ENCODE measurements at places on chromosomes 2 and 18.

- DNase-seq: no peak
Observed at GRCh38 chr2:239171643-239172042, 229.2 kb downstream of the HDAC4 start.

GRCh38 chr2:84989422-84989821 lies 18.5 kb downstream of the KCMF1 start:
- DNase-seq: no peak

DNA sequence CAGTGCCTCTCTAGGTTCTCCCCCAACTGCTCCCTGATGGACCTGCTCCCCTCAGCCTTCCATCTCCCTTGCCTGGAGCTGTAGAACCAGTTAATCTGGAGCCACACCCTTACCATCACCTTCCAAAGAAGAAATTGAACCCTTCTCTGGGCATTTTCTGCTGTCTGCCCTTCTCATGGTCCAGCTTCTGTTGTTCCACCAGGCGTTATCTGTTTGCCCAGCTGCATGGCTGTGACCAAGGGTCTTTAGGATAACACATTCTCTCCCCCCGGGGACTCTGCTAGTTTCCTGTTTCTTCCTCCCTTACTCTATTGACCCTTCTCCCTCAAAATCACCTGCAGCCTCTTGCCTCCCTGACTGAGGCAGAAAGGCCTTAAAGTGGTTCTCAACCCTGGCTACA lies 3.2 kb upstream of the ANKRD53 start:
- DNase-seq: no peak

DNA sequence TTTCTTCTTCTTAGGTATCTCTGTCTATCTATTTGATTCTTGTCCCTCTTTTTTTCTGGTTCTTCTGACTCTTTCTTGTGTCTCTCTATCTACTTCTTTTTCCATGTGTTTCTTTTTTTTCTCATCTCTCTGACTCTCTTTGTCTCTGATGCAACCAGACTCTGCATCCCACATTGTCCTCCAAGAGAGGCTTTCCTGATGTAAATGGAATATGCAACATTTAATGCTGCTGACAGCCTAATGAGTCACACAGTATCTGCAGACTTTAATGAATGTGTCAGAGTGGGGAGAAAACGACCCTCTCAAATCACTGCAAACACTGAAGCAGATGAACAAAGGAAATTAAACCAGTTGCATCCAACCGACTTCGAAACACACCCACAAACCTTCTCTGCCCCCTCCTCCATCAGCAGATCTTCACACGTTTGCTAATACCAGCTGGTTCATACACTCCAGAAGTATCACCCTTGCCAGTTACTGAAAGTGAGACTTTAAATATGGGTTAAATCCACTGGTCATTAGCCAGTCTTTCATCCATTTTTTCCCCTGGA lies 351.5 kb downstream of the TXNL1 start:
- DNase-seq: no peak

- no peak for DNase-seq
Observed at GRCh38 chr2:63842149-63843061, 709 bp downstream of the UGP2 start.

DNA sequence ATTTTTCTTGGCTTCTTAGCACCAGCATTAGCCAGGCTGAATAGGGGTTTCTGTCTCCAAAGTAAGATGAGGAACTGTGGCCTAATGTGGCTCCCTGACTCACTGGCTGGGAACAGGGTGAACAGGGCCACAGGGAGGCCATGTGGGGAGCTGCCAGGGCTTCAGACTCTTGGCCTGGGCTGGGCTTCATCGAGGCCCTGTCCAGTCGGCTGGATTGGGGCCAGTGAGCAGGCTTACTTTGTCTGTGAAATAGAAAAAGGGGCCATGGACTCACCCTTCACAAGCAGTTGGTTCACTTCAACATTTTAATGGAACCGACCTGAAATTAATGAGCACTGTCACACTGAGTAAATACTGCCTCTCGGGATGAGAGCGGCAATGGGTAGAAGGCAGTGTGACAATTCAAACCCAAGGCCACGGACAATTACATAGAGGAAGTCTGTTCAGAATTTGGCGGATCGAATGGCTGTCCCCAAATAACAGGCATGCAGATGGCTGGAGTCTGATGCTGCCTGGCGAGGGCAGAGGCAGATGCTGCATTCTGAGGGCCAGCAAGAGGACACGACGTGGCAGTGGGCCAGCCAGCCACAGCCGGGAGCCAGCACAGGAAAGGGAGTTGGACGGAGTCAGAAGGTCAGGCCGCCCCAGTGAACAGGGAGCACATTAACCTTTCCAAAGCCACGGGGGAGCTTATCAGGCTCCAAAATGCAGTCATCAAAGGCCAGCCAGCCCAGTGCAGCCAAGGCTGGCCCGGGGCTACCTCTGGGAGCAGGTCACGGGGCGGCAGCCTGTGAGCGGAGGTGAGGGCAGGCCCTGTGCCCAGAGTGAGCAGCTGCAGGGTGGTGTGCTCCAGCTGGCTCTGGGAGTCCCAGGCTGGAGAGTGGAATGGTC lies 146.6 kb upstream of the REV1 start:
- DNase-seq: no peak

- DNase-seq: no peak
Observed at GRCh38 chr18:51051105-51051712, 21.2 kb downstream of the SMAD4 start.

GRCh38 chr18:11947214-11948191 lies 33.8 kb upstream of the IMPA2 start:
- DNase-seq: peak; percentile 4

- DNase-seq: no peak
Observed at GRCh38 chr2:241576293-241576654, 17.7 kb downstream of the BOK start.

- no peak for DNase-seq
Observed at GRCh38 chr2:187962538-187962937, 329.1 kb upstream of the GULP1 start.

DNA sequence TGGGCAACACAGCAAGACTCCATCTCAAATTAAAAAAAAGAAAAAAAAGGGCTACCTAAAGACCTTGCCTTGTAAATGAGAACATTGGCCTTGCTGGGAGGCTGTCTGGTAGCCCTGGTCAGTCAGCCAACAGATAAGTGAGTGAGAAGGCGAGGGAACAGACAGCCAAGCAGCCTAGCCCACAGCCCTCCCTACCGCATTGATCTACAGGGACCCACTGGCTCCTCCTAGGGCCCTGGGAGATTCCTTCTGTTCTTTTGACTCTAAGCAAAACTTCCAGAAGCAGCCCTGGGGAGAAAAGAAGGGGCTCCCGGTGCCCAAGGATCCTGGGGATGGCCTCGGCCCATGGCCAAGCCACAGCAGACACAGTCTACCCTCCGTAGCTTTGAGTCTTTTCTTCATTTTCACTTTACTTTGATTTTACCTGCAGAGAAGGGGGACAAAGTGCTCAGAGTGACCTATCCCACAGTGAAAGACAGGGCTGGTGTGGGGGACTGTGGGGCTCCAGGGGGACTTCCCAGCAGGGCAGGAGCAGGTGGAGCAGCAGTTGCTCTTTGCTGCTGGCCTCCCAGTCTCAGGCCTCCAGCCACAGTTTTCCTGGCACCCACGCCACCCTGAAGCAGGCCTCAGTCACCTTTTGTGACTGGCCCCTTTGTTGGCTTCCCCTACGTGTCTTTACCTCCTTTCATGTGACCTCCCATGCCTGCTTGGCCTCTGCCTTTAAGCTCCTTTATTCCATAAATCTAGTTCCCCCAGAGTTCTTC lies 5.1 kb downstream of the CEP68 start:
- no peak for DNase-seq

GRCh38 chr18:3345452-3345851 lies 83.5 kb downstream of the MYL12B start:
- no peak for DNase-seq

DNA sequence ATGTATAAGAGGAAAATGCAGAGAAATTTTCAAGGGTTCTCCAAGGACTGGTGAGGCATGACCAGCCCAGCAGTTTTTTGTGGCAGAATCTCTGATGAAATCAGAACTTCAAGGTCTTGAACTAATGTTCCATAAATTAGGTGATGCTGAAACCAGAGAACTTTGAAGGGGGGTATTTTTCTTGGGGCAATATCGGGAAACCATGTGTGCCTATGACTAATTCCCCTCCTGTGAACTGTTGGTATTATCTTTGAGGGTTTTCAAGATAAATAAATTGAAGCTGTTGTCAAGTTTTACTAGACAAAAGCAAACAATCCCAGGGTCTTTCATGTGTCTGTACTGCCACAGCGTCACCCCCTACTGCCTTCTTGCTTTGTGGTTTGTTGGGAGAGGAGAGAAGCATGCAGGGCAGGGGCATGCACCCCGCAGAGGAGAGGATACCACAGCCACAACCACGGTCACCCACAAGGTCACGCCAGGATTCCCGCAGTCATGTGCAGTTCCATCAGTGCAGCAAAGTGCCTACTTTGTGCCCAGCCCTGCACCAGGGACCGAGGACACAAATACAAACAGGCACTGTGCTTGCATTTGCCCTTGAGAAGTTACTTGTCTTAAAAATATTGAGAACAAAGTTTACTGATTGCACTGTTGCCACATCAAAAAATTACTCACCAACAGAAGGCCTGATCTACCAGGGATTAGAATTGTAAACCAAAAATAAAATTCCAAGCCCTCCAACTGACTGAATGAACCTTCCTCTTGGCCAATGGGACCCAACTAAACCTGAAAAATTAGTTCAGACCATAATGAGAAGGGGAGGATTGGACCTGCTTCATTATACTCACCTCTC lies 413.3 kb upstream of the TRIB2 start:
- no peak for DNase-seq
